T-helper 9 cell (primary cell): ENCODE measurements at places on chromosomes 12 and 14.

DNA sequence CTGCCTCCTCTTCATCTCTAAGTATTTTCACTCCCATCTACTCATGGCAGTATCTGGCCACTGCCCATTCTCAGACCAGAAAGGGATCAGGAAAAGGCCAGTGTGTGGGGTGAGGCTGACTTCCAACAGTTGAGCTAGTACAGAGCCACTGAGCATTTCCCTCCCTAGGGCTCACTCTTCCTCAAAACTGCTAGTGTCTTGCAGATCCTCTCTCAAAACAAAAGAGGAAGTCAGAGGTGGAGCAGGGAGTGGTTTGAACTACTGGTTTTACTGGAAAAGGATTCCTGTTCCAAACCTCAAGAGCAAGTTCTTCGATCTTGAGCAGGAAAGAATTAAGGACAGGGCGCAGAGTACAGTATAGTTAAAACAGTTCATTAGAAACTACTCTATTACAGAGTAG lies 11.7 kb upstream of the RNASE10 start:
- no peak for DNase-seq

GRCh38 chr14:90658541-90658967 lies 157.7 kb downstream of the TTC7B start:
- DNase-seq, result no peak

DNA sequence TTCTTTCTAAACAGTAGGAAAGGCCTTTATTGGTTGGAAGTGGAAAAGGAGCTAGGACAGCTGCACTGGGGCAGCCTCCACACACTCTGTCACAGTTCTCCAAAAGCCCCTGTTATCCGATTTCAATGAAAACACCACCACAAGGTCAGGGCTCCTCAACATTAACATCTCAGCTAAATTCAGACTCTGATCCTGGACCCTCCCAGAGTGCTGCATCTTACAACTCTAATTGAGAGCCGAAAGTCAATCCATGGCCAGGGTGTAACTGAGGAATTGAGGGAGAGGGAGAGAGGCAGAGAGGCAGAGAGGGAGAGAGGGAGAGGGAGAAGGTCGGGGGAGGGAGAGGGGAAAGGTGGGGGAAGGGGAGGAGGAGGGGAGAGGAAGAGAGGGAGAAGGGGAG lies 32.1 kb downstream of the DICER1 start:
- DNase-seq, result no peak

- DNase-seq, result peak; percentile 25
Measured at GRCh38 chr14:24710403-24711112, 76.6 kb upstream of the GZMB start.

GRCh38 chr14:53538316-53538881 lies 385.3 kb upstream of the DDHD1 start:
- DNase-seq, result no peak

- no peak for DNase-seq
Measured at GRCh38 chr12:28879379-28879778, 269.7 kb upstream of the FAR2 start.

- DNase-seq, result no peak
Measured at GRCh38 chr14:40003773-40004172, 571.5 kb upstream of the FBXO33 start.

DNA sequence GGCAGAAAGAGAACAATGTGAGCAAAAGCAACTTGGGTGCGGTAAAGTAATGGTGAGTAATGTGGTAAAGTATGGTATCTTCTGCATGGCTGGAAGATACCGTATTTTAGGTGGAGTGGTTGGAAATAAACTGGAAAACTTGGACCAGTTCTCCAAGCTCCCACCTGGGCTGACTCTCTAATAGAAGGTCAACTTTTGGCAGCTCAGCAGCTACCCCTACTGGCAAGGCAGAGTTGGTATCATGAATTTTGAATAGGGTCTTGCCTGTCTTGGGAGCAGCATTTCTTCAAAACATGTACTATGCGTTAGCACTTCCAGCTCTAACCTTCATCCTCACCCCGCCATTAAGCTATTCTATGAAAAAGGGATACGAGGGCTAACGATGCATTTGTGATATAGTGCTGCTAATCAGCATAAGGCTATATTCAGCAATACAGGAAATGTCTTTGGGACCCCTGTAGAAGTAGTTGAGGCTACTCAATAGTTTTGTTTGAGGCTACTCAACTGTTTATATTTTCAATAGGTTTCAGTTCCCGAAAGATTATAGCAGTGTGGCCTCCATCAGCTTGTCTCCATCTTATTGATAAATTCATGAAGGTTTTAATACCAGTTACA lies 276.3 kb upstream of the FAR2 start:
- DNase-seq, result no peak

- no peak for DNase-seq
Measured at GRCh38 chr12:28611449-28611848, 421.2 kb downstream of the CCDC91 start.

GRCh38 chr14:68704736-68705720 lies 87.8 kb downstream of the ZFP36L1 start:
- DNase-seq, result no peak

GRCh38 chr12:23847857-23848256 lies 101.6 kb downstream of the SOX5 start:
- no peak for DNase-seq

GRCh38 chr12:122958198-122958888 lies 7.9 kb downstream of the ABCB9 start:
- DNase-seq, result no peak

- DNase-seq, result no peak
Measured at GRCh38 chr14:31340297-31341063, 79.9 kb downstream of the HEATR5A start.

GRCh38 chr14:61179061-61179690 lies 102.0 kb downstream of the TMEM30B start:
- DNase-seq, result no peak

GRCh38 chr12:20508962-20509361 lies 140.6 kb downstream of the PDE3A start:
- DNase-seq, result no peak

DNA sequence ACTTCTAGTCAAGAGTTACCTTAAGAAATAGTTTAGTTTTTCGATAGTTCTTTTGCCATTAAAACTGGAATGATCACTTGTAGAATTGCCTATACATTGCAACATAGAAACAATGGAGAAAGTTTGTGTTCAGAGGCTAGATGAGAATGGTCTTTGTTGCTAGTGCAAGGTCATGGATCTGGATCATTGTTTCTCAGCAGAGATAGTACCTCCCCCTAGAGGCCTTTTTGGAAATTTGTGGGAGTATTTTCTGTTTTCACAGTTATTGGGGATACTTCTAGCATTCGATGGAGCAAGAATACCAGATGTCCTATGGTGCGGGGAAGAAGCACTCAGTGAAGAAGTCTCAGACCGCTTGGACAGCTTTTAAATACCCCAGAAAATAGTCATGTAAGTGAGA lies 138.8 kb upstream of the HMGA2 start:
- no peak for DNase-seq

DNA sequence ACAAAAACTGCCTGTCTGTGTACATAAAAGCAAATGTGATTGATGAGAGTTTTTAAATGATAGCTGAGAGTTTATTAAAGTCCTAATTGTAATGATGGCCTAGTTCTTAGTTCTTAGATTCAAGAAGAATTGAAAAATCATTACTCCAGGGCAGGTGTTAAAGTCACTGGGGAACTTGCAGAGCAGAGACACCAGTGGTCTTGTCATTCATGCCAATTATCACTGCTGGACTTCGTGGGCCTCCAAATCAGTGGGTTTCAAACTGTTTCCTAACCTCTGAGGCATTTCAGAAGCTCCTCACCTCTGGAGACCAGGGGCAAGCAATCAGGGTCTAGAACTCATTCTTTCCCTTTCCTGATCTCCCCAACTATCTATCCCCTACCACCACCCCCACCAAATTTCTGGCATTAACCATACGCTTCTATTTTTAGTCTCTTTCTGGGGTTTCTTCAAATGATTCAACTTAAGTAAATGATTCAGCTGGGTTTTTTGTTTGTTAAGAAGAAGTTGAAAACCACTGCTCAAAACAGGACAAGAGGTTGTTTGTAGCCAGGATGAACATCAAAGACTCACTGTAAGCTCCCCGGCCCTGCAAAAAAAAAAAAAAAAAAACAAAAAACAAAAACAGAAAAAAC lies 80.1 kb downstream of the CEP83 start:
- no peak for DNase-seq

GRCh38 chr12:91513313-91513712 lies 330.7 kb upstream of the DCN start:
- DNase-seq, result no peak

DNA sequence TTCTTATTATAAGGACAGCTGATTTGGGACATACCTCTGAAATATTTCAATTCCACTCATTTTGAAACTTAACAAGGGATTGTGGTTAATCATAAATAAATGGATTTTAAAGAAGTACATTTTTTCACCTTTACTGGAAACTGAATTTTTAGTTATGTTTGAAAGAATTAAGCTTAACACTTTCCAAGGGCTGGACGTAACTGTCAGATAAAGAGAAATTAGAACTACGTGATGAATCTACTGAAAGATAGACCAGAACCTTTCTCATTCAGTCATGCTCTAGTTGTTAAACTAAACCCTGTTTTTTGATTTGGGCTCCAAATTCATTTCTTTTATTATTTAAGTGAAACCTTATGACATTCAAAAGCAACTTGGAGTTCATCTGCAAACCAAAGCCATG lies 1892.1 kb upstream of the SEL1L start:
- DNase-seq, result no peak

- DNase-seq, result no peak
Measured at GRCh38 chr12:100234591-100235304, 32.1 kb downstream of the DEPDC4 start.

DNA sequence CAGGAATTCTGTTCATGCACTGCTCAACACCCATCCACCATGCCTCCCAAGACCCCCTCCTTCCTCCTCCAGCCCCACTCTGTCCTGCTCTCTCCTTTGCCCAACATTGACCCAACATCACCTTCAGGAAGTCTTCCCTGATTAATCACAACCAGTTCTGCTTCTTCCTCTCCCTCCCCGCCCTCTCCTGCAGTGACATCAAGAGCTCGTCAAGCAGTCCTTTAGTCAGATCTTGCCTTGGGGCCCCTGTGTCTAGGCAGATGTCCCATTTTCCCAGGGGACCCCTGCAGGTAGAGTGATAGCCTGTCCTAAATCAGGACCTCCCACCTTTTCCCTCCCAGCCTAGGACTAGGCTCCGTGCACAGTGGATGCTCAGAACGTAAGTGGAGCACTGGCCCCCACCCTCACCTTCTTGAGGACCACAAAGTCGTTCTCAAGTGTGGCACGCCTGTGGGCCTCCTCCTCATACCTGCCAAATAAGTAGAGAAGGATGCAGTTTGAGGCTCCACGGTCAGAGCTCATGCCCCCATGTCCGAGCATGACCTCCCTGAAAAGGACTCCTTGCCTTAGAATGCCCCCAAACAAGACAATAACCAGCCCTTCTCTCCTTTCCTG lies 2.3 kb downstream of the KRT78 start:
- no peak for DNase-seq

GRCh38 chr12:113136128-113136989 lies 798 bp upstream of the RASAL1 start:
- DNase-seq, result peak; percentile 41

- no peak for DNase-seq
Measured at GRCh38 chr12:98656289-98657101, 11.4 kb downstream of the APAF1 start.

GRCh38 chr14:100651999-100652508 lies 64.8 kb upstream of the BEGAIN start:
- DNase-seq, result no peak

DNA sequence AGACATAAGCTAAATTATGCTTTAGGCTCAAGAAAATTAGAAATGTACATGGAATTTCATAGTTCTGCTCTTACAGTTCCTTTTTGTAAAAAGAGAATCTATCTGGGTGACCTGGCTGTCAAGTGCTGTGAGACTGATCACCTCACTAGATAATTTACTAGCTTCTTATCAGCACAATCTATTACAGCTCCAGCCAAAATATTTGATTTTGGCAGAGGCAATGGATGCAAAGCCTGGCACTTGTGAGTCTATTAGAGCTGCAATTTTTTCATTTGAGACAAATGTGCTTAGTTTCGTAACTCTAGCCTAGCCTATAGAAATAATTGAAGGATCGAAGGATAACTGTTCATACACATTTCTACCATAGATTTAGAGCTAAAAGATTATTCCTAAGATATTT lies 927.5 kb downstream of the SLC6A15 start:
- no peak for DNase-seq

DNA sequence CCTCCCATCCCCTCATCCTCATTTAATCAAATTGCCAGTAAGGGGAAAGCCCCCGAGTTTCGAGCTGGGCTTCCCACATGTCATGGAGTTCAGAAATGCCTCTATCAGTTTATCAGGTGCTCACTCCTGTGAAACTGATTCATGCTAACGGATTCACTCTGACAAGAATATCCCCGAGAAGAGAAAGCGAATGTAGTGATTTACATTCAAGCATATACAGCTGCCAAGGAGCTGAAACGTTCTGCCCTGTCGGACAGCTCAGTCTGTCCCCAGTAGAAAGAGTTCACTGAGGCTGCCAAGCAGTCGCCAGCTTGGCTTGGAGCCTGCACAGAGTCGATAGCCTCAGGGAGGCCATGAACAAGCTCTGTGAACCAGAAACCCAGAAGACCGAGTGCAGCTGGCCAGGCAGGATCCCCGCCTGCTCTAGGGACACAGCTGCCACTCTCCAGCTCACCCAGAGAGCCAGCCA lies 88.4 kb downstream of the TMCC3 start:
- no peak for DNase-seq

GRCh38 chr14:61547186-61548069 lies 147.9 kb upstream of the HIF1A start:
- no peak for DNase-seq

- DNase-seq, result no peak
Measured at GRCh38 chr14:106276326-106277267, 750.2 kb downstream of the TMEM121 start.

GRCh38 chr14:104125011-104125410 lies 13.4 kb upstream of the KIF26A start:
- no peak for DNase-seq

GRCh38 chr12:5451251-5451650 lies 19.3 kb downstream of the NTF3 start:
- no peak for DNase-seq
